ENCODE measurements at places on chromosomes 13 and 19.
A peak's percentile ranks its signal among the peaks of the same experiment; 100 is the strongest.

GRCh38 chr19:31402529-31403316 is 53.5 kb upstream of the TSHZ3 start:
- DNase-seq: no peak

- no peak for DNase-seq
These were observed 538 bp downstream of the LSM4 start for GRCh38 chr19:18322318-18322758.

GRCh38 chr13:99123101-99124045 is 77.3 kb upstream of the UBAC2 start:
- DNase-seq: no peak

GRCh38 chr19:10871711-10872545 is 575 bp downstream of the CARM1 start:
- DNase-seq: peak; percentile 25

- no peak for DNase-seq
These were observed 11.3 kb downstream of the PLEKHF1 start for GRCh38 chr19:29676586-29676985.

- no peak for DNase-seq
These were observed 9.2 kb downstream of the PAN3 start for GRCh38 chr13:28147495-28147894.

DNA sequence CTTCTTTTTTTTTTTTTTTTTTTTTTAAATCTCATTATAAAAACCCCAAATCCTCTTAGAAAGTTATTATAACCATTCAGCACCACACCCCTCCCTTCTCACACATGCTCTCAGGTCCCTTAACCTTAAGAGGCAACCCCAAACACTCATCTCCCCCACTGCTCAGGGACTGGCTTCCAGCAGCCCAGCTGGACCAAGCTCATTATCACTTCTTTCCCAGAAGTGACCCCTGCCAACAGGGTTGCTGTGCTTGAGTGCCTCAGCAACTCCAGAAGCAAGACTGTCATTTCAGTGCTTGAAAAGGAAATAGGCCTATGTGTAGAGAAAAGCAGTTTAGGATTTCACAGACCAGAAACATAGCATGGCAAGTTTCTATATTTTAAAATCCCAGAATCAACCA is 84.3 kb downstream of the SLAIN1 start:
- no peak for DNase-seq

- no peak for DNase-seq
These were observed 444 bp upstream of the NCCRP1 start for GRCh38 chr19:39196320-39196719.

GRCh38 chr13:49371943-49372613 is 71.8 kb downstream of the CAB39L start:
- DNase-seq: no peak

- DNase-seq: no peak
These were observed 244.4 kb upstream of the SLITRK1 start for GRCh38 chr13:84126671-84127171.

DNA sequence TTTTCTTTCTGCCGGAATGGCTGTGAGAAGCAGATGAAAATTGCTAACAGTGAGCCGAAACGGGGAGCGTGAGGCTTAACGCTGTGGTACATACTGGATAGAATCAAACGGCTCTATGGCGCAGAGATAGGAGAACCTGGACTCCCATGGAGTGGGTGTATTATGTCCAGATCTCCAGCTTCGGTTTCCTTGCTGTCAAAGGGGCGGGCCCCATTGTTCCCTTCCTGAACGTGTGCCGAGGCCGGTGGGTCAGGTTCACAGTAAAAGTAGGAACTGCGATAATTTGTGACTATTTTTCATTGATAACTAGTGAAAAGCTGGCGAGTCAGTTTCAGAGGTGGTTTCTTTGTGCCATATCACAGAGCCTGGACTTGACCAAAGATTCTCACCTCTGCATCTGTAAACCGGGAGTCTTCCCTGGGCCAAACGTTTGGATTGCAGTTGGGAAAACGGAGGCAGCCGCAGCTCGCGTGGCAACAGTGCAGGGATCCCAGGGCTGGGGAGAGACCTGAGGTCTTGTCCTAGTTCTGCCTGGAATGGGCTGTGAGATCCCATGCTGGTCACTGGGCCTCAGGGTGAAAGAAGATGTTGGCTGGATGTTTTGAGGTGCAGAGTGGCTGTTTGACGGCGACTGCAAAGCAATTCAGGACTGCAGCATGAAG is 752 bp downstream of the RPL18A start:
- DNase-seq: no peak

- DNase-seq: no peak
These were observed 107.2 kb upstream of the MLNR start for GRCh38 chr13:49112782-49113525.

DNA sequence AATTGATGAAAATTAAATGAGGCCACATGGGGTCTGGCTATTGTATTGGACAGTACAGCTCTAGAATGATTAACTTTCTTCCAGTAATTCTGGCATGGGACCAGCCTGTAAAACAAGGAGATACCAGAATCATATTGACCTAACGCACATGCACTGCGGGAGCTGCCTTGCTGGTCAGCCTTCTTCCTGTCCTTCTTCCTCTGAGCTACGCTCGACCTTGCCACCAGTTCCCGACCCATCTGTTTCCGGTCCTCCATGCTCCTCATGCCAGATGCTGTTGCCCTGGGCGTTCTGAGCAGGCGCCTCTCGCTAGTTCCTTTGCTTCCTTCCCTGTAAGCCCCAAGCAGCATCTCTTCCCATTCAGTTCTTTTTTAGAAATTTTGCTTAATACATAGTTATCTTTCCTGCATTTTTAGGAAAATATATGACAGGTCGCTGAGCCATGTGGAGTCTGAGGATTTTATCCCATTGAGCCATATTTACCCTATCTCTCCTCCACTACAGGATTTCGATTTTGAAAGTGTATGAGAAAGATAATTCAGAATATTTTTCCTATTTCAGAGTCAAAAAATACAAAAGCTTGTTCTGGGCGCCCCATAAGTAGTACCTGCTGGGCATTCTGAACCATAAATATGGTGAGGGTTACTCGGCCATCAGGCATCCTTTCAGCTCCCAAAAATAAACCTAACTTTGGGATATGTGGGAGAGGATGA is 38.6 kb downstream of the TNFRSF19 start:
- no peak for DNase-seq

GRCh38 chr19:15289673-15290072 is 42.7 kb downstream of the BRD4 start:
- no peak for DNase-seq

DNA sequence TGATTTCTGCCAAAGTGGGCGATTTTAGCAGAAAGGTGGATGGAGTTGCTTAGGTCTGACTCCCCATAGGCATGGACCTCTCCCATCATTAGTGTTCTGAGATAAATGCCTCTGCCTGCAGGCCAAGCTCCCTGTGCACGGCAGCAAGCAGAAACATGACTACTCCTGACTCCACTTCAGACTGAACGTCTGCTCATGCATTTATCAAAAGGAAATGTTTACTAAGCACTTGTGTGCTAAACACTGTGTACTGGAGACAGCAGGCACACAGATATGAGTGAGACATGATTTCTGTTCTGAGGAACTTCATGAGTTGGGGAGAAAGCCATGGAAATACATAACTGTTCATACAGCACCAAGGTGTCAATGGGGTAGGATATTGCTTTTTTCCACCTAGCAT is 149.6 kb downstream of the MIPEP start:
- DNase-seq: no peak

- no peak for DNase-seq
These were observed 37.6 kb downstream of the GRIK5 start for GRCh38 chr19:42032431-42032830.

DNA sequence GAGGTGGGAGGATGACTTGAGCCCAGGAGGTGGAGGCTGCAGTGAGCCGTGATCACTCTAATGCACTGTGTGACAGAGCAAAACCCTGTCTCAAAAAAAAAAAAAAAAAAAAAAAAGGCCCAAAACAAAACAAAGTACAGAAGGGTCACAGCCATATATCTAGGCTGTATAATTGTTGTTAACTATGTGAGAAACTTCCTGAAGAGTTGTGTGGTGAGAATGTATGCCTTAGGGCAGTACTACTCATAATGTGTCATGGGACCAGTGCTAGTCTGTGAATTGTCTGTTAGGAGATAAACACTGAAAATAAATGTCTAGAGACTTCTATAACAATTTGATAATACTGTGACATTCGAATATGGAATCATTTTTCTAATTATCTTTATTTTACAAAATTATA is 43.1 kb downstream of the PAN3 start:
- no peak for DNase-seq

- no peak for DNase-seq
These were observed 37.1 kb downstream of the PCCA start for GRCh38 chr13:100125946-100126345.

DNA sequence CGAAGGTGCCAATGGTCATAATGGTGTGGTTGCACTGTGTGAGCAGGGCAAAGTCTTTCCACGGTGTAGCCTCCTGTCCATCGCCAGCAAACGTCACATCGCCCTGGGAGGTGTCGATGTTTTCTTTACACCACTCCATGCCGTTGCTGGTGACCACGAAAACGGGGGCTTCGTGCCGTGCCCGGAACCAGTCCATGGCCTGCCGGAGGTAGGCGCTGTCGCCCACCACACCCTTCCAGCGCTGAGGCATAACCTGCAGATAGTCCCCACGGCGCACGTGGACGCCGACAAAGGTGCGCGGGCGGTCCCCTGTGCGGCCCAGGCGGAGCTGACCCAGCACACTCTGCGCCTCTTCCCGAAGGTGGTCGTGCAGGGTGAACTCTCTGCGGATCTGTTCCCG is 2.1 kb downstream of the FUT1 start:
- DNase-seq: no peak

DNA sequence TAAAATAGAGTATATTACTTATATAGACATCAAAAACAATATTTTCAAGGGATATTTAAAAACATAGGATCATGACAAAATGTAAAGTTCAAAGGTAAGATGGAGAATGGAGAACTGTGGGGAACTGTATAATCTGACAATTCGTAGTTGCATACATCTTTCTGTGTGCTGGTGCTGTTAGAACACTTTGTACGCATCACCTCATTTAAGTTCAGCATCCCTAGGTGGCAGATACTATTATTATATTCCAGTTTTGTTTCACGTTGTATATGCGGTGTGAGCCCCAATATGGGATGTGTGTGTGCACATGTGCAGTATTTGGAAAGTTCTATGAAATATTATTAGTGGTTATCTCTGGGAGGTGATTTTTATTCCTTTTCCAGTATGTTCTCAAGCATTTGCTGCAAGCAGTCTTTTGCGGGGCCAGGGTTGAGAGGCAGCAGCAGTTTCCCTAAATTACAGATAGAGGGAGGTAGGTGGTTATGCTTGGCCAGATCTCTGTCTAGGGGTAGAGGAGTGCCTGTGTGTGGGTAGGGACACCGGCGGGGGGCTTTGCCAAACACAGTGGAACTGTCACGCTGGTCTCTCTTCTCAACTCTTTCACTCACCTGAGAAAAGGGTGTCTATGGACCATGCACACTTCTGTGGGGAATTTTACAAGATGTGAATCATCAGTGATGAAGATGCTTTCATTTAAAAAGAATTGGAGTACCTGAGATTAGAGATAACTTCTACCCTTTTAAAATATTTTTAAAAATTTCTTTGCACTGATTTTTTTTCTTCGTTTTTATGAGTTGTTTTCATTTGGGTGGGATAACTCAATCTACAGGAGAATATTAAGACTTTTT is 55.6 kb upstream of the ALOX5AP start:
- DNase-seq: no peak

GRCh38 chr13:112859817-112860190 is 109.2 kb upstream of the MCF2L start:
- DNase-seq: no peak

- DNase-seq: no peak
These were observed 16.7 kb upstream of the PLPP2 start for GRCh38 chr19:307793-308420.

DNA sequence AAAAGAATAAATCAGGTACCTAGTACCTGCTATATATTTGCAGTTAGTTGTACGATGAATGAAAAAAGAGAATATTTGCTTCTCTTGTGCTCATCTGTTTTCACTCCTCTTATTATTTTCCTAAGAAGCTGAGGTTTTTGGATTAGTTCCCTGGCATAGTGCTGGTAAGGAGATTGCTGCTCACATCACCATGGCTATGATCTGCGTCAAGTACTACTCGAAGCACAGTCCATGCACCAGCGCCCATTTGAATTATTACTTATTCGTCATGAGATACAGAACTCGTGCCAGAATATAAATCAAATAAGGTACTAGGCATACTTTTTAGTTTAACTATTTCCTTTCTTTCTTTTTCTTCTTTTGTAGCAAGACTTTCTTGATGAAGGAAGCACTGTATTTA is 7.1 kb downstream of the SERTM1 start:
- no peak for DNase-seq

- no peak for DNase-seq
These were observed 2.5 kb downstream of the NFIC start for GRCh38 chr19:3368848-3369336.

GRCh38 chr13:88434953-88435352 is 763.8 kb downstream of the SLITRK5 start:
- no peak for DNase-seq

GRCh38 chr13:106919638-106920037 is 351.7 kb upstream of the ARGLU1 start:
- no peak for DNase-seq

GRCh38 chr19:48737360-48737998 is 2.9 kb downstream of the RASIP1 start:
- no peak for DNase-seq

DNA sequence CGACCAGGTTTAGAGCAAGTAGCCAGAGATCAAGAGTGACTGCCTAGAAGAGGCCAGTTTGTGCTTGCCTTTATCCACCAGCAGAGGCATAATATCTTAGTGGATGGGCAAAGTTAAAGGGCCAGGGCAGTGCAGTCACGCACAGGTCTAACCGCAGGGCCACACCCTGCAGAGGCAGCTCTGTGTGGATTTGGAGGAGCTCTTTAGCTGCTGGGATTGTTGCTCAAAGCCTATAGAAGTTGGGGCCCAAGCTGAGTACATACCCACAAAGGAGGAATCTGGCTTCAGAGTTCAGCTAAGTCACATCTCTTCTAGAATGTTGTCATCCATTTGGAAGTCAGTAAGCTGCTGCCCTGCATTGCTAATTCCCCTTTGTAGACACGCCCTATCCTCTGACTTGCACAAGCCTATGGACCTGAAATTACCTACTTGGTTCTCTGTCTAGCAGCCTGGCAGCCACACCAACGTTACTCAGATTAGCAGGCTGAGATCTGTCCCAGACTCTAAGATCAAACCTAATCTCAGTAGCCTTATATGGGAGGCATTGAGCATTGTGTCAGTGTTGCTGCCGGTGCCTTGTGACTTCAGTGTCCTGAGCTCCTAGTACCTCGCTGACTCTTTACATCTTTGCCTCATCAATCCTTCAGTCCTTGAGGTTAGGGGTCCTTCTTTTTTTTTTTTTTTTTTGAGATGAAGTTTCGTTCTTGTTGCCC is 102.9 kb upstream of the STARD13 start:
- DNase-seq: no peak

- DNase-seq: no peak
These were observed 396.9 kb downstream of the KCTD12 start for GRCh38 chr13:76489274-76489673.

- peak; percentile 26 for DNase-seq
These were observed at the start of gene CD70 for GRCh38 chr19:6590827-6591319. Gene CD70 (minus strand): TSS chr19:6591150. CDS start chr19:6591002, 148 bp downstream.

GRCh38 chr13:29581666-29582065 is 13.8 kb downstream of the SLC7A1 start:
- DNase-seq: no peak

- no peak for DNase-seq
These were observed 18.8 kb upstream of the GAS6 start for GRCh38 chr13:113882716-113883115.

GRCh38 chr13:108086678-108087077 is 128.7 kb downstream of the LIG4 start:
- no peak for DNase-seq

- DNase-seq: no peak
These were observed 2.0 kb downstream of the RNF113B start for GRCh38 chr13:98175043-98175442.

- DNase-seq: no peak
These were observed 90.0 kb downstream of the PDS5B start for GRCh38 chr13:32676242-32676641.

All from activated T-helper 9 cell treated with anti-CD3 and anti-CD28 coated beads, Interleukin-2, amount 50 U/mL, for 16 hours (primary cell).